Glomerular endothelial cell (primary cell): ENCODE measurements at places on chromosomes 4 and X.

- DNase-seq = no peak
Measured at GRCh38 chrX:47091149-47091775, 13.0 kb downstream of the RGN start.

DNA sequence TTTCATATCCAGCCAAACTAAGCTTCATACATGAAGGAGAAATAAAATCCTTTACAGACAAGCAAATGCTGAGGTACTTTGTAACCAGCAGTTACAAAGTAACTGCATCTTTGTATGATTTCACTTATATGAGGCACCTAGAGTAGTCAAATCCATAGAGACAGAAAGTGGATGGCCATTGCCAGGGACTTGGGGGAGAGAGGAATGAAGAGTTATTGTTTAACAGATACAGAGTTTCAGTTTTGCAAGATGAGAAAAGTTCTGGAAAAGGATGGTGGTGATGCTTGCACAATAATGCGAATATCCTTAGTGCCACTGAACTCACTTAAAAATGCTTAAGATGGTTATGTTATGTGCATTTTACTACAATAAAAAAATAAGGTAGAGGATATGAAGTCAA lies 58.4 kb upstream of the VCX start:
- no peak for DNase-seq

DNA sequence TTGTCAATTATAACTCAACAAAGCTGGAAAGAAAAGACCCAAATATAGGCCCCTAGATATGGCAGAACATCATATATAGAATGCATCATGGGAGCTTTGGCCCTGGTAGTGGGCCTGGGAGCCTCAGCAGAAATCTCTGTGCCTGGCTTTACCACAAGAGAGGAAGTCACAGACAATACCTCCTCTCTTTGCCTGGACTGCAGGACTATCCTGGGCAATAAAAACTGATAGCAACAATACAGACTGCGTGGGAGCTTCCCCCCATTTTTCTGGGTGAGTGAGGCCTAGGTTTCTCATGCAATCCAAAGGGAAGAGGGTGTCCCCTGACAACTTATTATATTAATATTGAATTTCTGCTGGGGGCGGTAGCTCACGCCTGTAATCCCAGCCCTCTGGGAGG lies 64.0 kb upstream of the NFKB1 start:
- DNase-seq = no peak

DNA sequence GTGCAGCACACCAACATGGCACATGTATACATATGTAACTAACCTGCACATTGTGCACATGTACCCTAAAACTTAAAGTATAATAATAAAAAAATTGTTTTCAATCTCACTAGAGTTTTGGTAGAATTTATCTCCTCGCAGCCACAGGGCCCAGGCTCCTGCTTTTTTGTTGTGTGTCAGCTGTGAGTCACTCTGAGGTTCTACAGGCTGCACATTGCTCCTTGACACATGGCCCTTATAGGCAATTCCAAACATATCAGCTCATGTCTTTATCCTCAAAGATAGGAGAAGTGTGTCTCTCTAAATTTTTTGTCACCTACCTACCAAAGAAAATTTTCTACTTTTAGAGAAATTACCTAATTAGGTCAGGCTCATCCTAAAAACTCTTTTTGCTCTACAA lies 252.1 kb upstream of the ADGRL3 start:
- DNase-seq = no peak

GRCh38 chrX:63361494-63361893 lies 10.4 kb upstream of the SPIN4 start:
- DNase-seq = no peak

DNA sequence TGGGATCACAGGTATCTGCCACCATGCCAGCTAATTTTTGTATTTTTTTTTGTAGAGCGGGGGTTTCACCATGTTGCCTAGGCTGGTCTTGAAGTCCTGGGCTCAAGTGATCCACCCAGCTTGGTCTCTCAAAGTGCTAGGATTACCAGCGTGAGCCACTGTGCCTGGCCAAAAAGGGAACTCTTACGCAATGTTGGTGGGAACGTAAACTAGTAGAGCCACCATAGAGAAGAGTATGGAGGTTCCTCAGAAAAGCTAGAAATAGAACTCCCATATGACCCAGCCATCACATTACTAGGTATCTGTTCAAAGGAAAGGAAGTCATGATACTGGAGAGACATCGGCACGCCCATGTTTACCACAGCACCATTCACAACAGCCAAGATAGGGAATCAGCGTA lies 85.9 kb downstream of the PRKX start:
- DNase-seq = no peak

DNA sequence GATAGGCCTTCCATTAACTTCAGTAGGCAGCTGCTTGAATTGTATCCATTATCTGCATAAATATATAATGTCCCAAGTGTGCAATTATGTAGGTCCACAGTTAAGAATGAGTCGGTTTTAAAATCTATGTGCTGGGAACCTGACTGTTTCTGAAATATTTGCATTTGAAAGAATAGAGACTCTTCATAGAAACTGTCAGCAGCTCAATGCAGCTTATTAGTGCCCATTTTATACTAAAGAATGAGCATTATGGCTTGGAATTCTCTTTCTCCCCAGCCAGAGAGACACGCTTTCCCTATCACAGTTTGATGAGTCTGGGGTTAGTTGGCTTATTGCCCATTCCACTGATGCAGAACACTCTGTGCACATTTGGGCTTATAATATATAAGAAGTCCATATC lies 202.0 kb upstream of the PCDH7 start:
- no peak for DNase-seq

DNA sequence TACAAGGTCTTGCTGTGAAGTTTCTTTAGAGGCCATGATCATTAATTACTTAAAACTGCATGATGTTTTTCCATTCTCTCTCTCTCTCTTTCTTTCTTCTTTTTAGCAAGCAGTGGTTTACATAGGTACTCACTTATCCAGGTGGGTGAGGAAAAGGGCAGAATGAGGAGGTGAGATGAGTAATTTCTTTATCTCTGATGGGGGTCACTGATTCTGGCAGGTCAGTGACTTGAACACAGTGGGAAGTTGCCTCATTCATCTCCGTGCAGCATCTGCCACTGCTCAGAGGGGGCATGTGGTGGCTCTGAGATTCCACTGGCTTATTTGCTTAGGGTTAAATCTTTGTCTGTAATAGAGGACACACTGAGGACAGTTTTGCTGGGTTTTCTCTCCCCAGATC lies 62.6 kb downstream of the FAM114A1 start:
- no peak for DNase-seq

- no peak for DNase-seq
Measured at GRCh38 chr4:38504396-38504715, 159.6 kb upstream of the KLF3 start.

- DNase-seq = no peak
Measured at GRCh38 chr4:54225598-54226403, 3.3 kb upstream of the PDGFRA start.

- DNase-seq = no peak
Measured at GRCh38 chr4:167826281-167826680, 266.1 kb upstream of the ANXA10 start.
